ENCODE measurements at places on chromosomes 2 and 18.

GRCh38 chr18:22827216-22827615 is 105.9 kb upstream of the RBBP8 start:
- no peak for DNase-seq

DNA sequence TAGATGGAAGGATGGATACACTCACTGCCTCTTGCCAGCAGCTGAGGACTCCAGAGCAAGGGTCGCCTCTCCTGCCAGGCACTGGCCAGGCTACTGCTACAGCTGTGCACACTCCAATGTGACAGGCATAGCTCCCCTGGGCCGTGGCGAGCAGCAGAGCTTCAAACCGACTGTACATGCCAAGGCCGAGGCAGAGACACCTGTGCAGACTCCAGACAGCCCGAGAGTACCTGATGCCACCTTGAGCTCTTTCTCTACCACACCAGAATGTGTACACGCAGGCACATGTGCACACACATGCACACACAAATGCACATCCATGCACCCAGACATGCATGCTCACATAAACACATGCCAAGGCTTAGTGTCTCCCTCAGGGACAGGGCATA is 508.3 kb upstream of the MYT1L start:
- DNase-seq = no peak

GRCh38 chr2:58731488-58731869 is 490.4 kb upstream of the FANCL start:
- DNase-seq = no peak

DNA sequence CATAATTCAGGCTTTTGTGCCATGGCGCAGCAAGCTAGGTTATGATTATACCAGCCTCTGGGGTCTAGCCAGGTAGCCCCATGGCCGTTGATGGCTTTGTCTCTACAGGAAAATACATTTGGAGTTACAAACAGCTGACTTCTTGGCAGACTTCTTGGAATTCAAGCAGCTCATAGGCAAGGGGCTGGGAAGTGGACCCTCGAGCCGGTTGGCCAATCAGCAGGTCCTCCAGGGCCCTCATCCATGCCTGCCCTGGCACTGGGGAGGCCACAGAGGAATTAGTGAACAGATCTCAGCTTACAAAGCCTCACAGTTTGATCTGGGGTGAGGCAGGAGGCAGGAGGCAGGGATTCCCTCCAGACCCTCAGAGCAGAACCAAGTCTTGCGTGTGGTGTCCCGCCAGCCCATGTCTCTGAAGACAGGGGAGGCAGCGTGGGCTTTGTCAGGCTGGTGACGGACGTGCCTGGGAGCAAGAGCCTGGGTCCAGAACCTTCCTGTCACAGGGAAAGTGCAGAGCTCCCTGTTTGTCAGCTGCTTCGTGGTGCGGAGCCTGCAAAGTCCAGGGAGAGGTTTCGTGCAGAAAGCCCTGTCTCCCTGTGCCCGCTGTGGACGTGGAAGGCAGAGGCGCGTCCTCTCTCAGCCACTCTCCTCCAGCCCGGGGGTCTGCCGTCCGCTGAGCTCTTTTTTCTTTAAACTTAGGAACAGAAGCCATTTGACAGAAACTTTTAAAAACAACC is 131.7 kb downstream of the KLHL29 start:
- no peak for DNase-seq

- DNase-seq = no peak
Observed at GRCh38 chr18:24039671-24040070, 25.1 kb downstream of the TTC39C start.

- no peak for DNase-seq
Observed at GRCh38 chr2:6909431-6910385, 7.5 kb upstream of the RNF144A start.

DNA sequence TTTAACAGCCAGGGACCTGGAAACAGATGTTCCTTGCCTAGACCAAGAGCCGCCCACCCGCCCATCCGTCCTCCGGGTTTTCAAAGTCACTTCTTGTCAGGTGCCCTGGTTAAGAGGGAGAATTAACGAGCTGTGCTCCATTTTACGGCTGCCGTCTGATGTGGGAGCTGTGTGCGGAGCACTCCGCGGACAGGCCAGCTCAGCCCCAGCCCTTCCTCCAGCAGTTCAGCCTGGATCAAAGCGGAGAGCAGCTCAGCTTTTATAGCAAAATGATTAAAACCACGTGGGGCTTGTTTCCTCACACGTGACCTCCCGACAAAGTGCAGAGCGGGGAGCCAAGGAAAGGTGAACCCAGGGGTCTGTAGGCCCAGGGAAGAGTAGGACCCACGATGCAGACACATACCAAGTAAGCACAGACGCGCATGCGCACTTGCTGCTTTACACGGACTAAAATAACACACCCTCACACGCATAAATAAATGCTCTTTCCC is 46.1 kb upstream of the PKDCC start:
- DNase-seq = no peak

Measured in substantia nigra (tissue), 51 donors.